ENCODE measurements at places on chromosomes 4 and X.

DNA sequence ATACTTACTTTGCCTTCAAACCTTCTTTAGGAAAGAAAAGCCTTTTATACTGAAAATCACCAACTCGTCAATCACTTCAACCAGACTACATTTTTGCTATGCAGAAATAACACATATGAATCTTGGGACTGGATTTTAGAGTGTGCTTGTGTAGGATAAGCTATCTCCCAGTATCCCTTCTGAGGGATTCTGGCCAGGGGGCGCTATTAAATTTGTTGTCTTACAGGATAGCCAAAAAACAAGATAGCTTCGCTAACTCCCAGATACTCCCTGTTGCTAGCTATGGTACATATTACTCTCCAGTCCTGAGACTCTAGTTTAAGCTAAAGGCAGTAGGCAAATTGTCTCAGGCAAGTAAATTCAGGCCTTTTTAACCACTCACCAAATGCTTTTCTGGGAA is 167.2 kb downstream of the LHFPL1 start:
- DNase-seq: no peak

GRCh38 chr4:145231906-145232700 is 51.7 kb upstream of the OTUD4 start:
- no peak for DNase-seq

GRCh38 chr4:101806914-101807313 is 16.4 kb downstream of the BANK1 start:
- DNase-seq: no peak

DNA sequence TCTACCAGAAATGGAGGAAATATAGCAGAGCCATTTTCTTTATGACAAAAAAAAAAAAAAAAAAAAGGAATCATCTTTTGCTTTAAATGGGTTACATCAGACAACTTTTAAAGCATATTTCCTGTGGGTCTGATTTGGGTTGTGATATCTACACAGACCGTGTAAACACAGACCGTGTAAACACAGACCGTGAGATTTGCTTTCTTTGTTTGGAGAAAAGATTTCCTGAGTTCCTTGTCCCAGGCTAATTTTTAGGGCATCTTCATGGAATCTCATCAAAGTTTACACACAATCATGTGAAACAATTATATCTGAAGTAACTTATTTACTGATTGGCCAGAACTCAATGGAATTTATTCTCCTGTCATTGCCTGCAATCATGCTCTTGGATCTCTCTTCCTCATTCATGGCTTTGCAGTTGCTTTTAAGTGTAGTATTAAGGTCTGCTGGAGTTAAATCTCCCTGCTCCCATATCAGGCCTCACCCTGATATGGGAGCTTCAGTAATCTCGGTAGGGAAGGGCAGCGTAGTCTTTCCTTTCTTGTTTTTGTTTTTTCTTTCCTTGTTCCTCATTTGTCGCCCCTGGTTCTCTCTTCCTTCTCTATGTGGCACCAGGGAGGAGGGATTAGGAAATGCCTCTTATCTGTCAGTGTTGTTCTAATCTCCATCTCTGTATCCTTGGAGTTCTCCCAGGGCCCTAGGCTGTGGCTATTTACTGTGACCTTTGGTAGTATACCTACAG is 248.6 kb upstream of the JADE1 start:
- DNase-seq: no peak

GRCh38 chr4:80081566-80081965 is 8.5 kb upstream of the ANTXR2 start:
- DNase-seq: no peak

DNA sequence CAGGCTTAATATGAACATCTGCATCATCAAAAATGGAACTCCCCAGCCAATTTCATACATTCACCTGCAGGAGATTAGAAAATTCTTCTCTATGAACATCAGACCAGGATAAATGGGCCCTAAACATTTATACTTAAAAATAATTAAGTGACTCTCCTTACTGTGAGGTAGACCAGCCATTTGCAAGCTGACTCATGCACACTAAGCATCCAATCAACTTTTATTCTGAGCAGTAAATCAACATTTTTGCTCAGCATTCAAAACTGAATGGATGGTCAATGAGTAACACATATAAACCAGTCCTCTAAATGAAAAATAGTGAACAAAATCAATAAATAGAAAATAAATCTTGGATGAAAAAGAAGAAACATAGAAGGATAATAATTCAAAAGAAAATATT is 19.9 kb upstream of the PCDH10 start:
- DNase-seq: no peak

- DNase-seq: no peak
These were observed 101.5 kb upstream of the STX18 start for GRCh38 chr4:4643306-4643705.

DNA sequence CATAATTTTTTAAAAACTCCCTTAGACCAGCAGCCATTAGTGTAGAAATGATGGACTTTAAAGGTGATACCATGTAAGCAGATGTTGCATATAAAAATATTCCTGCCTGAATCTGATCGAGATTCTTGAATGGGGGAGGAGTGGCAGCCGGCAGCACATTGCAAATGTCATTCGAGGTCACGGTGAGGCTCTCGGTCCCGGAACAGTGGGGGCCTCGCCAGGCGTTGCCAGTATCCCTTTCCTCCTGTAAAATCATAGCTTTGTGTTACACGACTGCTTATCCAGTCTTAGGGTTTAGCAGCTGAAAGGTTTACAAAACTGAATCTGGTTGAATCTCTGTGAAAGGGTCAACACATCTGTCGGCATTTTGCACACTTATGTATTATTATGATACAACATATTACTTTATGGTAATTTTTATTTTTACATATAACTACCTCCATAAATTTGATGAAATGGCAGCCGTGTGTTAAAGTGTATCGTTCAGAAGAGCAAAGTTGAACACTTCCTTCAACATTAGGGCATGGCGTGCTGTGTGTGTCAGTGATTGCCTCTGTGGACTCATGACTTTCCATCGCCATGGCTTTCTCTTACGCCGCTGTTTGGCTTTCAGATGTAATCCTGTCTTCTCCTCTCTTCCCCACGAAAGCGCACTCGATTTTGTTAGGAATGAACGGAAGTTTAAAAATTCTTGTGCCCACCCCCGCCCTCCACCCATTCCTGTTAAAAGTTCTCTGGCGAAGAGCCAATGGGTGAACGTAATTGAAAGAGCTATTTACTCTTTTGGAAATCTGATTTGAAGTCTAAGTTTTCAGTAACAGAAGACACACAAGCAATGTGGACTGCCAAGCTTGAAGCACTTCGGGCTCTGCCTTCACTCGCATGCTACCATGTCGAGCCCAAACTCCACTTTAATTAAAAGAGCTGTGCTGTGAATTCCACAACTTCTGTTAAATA is 114.8 kb downstream of the STOX2 start:
- DNase-seq: no peak

DNA sequence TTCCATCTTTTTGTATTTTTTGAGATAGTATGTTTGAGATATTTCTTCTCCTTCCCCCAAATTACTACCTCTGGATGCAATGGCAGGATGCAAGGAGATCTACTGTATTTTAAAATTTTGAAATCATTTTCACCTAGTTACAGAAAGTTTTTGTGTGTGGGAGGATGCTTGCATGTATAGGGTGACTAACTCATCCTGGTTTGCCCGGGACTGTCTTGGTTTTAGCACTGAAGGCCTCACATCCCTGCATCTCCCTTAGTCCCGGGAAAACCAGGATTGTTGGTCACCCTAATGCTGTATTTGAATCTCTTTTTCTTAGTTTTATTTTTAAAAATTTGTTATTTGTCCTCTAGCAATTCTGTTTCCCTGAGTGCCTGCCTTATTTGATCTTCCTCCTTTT is 12.1 kb downstream of the SUPT20HL2 start:
- DNase-seq: no peak
